Lung (tissue), 17 donors: ENCODE measurements at places on chromosomes 4 and X.

DNA sequence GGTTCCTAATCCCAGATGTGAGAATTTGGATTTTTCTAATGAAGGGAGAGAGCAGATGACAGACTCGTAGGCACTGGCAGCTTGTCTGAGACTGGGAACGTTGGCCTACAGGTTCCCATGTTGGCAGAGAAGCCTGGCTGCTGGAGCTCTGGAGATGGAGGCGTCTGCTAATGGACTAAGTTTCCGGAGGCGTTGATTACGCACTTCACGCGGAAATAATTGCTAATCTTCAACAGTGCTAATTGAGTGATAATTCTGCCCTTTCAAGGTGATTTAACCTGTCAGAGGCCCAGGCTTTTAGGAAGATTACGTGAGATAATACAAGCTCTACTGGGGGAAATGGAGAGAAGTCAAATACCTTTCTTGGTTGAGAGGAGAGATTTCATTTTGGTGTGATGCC is 77.4 kb downstream of the PSAPL1 start:
- no peak for DNase-seq

DNA sequence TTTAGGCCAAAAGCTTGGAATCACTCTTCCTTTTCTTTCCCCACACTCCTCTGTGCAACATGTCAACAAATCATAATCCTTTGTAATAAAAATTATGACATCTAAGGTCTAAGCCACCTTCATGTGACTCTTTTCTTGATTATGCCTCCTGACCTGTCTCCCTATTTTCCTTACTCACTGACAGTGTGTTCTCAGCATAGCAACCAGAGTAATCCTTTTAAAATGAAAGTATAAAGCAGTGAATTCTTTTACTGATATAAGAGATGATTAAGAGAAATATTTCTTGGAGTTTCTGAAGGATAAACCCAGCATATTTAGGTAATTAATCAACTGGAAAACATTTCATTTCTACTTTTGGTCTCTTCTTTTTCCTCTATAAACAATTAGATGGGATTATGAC is 44.7 kb downstream of the USO1 start:
- DNase-seq: no peak

DNA sequence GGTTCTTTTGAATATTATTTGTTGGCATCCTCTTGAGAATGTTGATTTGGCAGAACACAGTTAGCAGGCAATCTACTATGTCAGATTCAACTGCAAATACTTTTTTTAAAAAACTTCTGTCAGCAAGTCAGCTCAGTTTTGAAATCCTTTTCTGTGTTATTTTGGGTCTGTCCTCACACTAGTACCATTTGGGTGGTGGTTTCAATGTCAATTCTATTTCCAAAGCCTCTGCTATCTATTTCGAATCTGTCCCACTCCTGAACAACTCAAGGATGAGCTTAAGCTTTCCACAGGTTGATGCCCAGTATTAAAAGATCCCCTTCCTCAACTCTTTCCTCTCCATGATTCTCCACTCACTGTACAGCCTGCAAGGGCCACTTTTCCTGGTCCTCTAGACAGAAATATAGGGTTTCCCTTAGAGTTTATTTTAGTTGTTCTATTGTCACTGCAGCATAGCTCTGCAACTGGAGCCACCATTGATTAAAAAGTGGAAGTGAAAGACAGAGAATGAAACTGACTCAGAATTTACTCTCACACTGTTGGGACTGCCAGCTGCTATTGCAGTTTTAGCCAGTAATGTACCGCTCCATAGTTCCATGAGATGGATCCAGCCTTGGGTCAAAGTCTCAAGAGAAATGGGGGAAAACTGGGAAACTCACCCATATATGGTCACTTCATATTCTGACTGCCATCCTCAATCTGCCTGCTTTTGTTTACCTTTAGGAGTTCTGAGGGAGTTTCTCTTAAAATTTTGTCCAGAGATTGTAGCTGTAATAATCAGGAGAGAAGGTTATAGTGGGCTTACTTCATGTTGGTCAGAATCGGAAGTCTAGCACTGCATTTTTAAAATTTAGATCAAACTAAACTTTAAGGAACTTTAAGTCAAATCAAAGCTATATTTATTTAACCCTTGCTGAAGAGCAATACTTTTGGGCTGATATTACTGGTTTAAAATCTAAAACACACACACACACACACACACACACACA is 14.6 kb downstream of the HDX start:
- DNase-seq: no peak

- no peak for DNase-seq
Observed at GRCh38 chr4:182644683-182645050, 272.5 kb downstream of the DCTD start.

GRCh38 chrX:16897445-16897844 is 27.3 kb upstream of the RBBP7 start:
- DNase-seq: no peak

- no peak for DNase-seq
Observed at GRCh38 chr4:15893962-15894361, 44.6 kb downstream of the FGFBP1 start.

- DNase-seq: no peak
Observed at GRCh38 chrX:112654871-112655270, 24.9 kb downstream of the LHFPL1 start.

DNA sequence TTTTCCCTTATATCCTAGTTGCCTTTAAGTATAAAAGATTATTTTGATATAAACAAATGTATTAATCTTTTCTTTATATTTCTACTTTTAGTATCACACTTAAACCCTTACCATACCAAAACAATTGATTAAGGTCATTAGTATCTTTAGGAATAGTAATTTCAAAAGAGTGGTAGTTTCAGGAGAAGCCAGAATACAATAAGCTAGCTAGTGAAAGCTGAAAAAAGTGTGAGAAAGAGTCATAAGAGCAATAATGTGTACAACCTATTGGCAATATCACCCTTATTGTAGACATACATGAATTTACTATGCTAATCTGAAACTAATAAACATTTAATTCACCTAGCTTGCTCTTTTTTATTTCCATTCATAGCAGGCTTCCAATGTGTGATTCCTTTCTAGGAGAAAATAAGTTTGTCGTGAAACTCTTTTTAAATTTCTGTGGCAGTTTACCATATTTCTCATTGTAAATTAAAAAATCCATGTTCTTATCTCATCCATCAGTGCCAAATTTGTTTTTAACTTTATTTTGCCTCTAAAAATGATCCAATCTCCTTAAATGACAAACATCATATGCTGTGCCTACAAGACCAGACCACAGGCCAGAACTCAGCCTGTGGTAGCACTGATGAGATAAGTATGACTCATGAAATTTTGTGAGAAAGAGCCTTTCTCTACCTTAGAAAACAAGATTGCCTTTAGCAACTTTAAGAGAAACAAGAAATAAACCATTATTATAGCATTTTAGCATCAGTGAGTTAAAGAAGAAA is 8.1 kb downstream of the NEK1 start:
- DNase-seq: no peak

- no peak for DNase-seq
Observed at GRCh38 chrX:129025376-129025775, 497.9 kb downstream of the SMARCA1 start.

GRCh38 chrX:10072786-10073568 is 83.8 kb upstream of the CLCN4 start:
- no peak for DNase-seq

DNA sequence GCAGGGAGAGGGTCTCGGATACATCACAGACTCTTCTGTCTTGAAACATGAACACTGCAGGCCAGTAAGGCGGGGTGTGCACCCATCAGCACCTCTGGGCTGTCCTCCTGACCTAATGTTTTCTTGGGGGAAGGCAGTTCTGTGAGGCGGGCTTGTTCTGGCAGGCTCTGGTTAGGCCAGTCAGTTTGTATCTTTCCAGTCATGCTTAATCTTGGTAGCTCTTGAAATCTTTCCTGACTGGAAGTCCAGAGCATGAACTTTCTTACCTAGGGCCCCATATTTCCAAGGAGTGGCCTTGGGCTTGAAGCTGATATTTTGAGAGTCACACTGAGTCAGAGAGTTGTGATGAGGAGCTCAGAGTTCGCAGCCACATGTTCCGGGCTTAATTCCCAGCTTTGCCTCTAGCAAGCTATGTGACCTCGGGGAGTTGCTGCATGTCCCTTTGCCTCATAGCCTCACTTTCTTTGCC is 54.2 kb upstream of the RASSF6 start:
- DNase-seq: no peak

DNA sequence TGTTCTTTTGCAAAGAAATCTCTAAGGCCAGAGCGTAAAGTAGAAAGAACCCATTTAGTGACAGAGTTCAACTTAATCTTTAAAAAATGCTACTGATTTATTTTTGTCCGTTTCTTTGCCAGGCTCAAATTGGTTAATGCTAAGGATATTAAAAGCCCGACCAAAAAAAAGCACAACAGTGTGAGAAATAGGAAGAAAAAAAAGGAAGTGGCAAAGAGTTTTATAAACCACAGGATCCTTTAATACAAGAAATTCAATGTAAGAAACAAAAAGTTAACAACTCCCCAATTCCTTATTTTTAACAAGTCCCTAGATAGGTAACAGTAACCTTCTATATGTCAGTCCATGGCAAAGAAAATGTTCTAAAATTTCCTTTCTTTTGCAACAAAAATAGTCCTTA is 480.4 kb downstream of the ACTRT1 start:
- DNase-seq: no peak

- DNase-seq: peak; percentile 65
Observed at GRCh38 chr4:78057600-78058550, 752 bp downstream of the FRAS1 start.

DNA sequence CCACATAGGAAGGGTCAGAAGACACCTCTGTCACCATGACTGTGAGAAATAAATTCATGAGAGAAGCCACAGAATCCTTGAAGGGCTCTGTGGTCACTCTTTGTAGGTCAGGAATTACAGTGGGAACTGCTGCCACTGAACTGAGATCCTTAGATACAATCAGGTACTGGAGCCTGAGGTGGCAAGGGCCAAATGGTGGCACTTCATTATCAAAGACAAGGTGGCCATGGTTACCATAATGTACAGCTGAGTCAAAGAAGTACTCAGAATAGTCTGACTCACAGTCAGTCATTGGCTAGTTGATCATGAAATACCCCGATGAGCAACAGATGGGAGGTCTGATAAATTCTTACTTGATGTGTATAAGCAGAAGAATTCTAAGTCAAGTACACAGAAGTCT is 131.9 kb downstream of the RTL3 start:
- DNase-seq: no peak

DNA sequence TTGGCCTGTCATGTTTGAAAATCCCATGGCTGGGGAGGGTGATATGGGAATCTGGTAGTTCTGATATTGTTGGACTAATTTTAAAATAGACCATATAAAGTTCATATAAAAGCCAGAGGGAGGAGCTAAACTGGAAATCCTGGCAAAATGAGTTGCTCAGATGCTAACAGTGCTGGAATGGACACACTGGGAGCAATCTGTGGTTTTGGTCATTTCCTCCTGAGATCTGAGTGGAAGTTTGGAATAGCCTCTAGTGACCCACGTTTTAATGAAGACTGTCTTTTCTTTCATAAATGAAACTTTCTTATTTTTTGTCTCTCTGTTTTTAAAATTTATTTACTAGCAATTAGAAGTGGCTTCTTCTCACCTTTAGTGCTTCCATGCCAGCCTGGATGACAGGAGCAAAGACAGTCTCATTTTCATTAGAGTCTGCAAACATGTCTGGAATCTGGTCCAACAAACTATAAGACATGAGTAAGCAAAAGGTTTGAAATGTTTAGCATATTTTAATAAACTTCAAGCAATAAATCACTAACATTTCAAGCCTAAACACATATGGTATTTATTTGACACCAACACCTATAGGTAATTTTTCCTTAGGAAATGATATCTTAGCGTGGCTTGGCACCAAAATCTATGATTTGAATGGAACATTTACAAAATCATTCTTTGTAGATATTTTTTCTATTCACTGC is 66.6 kb downstream of the METTL14 start:
- no peak for DNase-seq

DNA sequence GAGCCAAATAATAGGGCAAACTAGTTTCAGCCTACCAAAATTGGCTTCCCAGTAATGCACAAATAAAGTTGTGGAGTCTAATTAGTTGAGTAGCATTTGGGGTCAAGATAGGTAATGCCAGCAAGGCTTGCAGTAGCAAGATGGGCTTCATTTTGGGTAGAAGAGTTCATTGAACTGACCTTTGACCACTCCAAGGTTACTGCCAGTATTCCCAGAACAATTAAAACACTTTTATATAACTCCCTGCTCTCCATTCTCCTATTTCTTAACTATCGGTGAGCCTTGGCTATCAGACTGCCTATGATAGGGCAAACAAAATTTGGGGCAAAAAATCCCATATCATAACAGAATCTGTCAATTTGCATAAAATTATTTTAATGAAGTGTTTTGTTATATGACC is 7.1 kb downstream of the DNAAF6 start:
- no peak for DNase-seq

- DNase-seq: no peak
Observed at GRCh38 chr4:140996766-140997165, 136.5 kb downstream of the RNF150 start.

DNA sequence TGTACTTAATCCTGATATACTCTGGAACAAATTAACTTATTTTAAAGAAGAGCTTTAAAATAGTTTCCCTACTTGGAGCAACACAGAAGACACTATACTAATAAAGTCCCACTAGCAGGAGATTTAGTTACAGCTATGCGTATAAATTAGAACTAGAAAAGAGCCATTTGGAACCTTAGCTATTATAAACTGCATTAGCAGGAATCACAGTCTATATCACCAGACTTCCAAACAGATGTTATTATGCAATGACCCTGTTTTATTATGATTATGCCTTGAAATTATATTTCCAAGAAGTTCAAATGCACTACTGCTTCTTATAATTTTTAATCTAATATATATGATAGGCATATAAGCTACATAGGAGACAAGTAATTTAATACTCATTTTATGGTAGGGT is 95.5 kb upstream of the WDR44 start:
- no peak for DNase-seq

- no peak for DNase-seq
Observed at GRCh38 chr4:14844061-14844460, 158.2 kb upstream of the CPEB2 start.

DNA sequence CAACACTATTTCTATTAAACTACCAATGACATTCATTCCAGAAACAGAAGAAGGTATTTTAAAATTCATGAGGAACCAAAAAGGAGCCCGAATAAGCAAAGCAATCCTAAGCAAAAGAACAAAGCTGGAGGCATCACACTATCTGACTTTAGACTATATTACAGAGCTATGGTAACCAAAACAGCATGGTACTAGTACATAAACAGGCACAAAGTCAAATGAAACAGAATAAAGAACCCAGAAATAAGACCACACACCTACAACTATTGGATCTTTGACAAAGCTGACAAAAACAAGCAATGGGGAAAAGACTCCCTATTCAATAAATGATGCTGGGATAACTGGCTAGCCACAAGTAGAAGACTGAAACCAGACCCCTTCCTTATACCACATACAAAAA is 122.3 kb downstream of the ITIH6 start:
- DNase-seq: no peak
